Colonic mucosa (tissue), 4 donors: ENCODE measurements at places on chromosomes 6 and 20.

DNA sequence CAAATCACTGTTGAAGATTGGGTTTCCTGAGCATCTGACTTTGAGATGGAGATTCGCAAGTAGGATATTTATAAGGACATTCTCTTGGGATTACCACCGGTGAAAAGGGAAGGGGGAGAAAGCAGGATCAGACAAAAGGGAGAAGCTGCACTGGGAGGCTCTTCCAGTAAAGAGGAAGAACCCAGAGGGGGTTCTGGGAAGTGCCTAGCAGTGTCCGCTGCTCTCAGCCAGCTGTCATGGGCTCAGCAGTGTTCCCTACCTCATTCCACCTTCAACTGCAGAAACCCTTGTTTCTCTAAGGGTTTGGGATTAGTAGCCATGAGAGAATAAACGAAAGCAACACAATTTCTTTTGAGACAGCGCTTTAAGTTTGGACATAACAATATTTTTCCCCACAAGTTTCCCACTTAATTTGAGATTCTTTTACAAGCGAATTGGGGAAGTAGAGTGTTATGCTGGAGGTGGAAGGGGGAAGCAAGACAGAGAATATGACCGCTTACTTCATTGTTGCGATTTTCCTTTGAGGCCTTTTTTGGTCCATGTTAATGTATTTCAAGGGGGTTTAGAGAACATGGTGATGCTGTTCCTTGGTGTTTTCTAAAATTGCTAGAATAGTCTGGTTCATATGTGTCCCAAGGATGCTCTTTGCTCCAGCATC is 154.5 kb upstream of the SCGN start:
- no peaks in the 10 kb centered on the region for H3K4me1 ChIP-seq
- H3K4me3 ChIP-seq: no peak overlapping the region
- H3K36me3 ChIP-seq: no peaks in the 10 kb centered on the region
- no peaks in the 10 kb centered on the region for H3K27me3 ChIP-seq

GRCh38 chr20:32285621-32286371 is 8.3 kb downstream of the KIF3B start:
- no peaks in the 10 kb centered on the region for H3K27me3 ChIP-seq
- DNase-seq: peak; percentile 57
- peaks cover 17% of the 10 kb centered on the region for H3K4me1 ChIP-seq

DNA sequence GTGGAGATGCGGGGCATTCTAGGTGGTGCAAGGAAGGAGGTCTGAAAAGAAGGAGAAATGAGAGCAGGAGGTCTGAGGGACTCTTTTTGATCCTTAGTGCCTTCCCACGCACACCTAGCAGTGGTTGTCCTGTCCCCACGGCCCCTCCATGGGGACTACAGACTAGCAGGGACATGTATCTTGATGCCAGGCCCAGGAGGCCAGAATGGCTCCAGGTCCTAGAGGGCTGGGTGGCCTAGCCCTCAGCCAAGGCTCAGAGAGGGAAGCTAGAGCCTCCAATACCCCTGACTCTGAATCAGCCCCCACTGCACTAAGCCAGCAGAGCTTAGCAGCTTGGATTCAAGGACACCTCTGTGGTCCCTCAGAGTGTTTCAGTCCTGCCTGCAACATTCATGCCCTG is 16.7 kb upstream of the BLCAP start:
- H3K4me3 ChIP-seq: no peak overlapping the region
- no peaks in the 10 kb centered on the region for H3K27me3 ChIP-seq
- H3K4me1 ChIP-seq: peaks cover 5% of the 10 kb centered on the region
- H3K36me3 ChIP-seq: no peaks in the 10 kb centered on the region
- no peak for DNase-seq
- no peak overlapping the region for H3K27ac ChIP-seq

DNA sequence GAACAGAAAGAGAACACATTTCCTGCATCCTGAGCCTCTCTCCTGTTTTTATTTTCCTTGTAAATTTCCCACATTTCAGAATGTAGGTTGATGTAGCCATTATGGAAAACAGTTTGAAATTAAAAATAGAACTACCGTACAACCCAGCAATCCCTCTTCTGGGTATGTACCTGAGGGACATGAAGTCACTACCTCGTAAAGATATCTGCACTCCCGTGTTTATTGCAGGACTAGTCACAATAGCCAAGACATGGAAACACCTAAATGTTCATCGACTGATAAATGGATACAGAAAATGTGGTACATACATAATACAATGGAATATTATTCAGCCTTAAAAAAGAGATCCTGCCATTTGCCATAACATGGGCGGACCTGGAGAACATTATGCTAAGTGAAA is 72.0 kb upstream of the JAG1 start:
- H3K36me3 ChIP-seq: no peaks in the 10 kb centered on the region
- H3K27me3 ChIP-seq: no peaks in the 10 kb centered on the region
- H3K4me1 ChIP-seq: peaks cover 3% of the 10 kb centered on the region
- H3K27ac ChIP-seq: peak overlapping the region; percentile 90

GRCh38 chr6:53382421-53382820 is 33.7 kb upstream of the ELOVL5 start:
- no peak overlapping the region for H3K4me3 ChIP-seq
- no peaks in the 10 kb centered on the region for H3K4me1 ChIP-seq
- H3K27ac ChIP-seq: no peak overlapping the region
- DNase-seq: no peak
- H3K36me3 ChIP-seq: no peaks in the 10 kb centered on the region
- H3K27me3 ChIP-seq: no peaks in the 10 kb centered on the region

GRCh38 chr6:105569706-105570105 is 166.8 kb upstream of the PREP start:
- H3K27ac ChIP-seq: no peak overlapping the region
- no peaks in the 10 kb centered on the region for H3K27me3 ChIP-seq
- no peak overlapping the region for H3K4me3 ChIP-seq
- no peak for DNase-seq
- H3K36me3 ChIP-seq: no peaks in the 10 kb centered on the region

DNA sequence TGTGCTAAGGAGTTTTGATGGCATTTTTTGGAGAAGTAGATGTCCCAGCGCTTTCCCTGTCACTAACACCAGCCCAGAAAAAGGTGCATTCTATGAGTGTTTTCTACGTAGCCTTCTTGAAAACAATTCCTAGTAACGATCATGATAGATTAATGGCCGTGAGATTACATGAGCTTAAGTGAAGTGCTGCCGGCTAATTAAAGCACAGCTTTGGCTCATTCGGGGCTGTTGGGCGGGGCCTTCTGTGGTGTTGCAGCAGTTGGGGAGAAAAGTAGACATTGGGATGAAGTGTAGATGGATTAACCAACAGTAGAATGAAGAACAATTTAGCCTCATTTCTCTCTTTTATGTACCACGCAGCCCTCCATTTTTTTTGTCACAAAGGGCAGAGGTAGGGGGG is 20.8 kb upstream of the TRAF3IP2 start:
- no peaks in the 10 kb centered on the region for H3K27me3 ChIP-seq
- no peaks in the 10 kb centered on the region for H3K36me3 ChIP-seq
- no peak overlapping the region for H3K4me3 ChIP-seq
- no peak for DNase-seq

GRCh38 chr20:6142348-6142993 is 19.6 kb upstream of the FERMT1 start:
- no peaks in the 10 kb centered on the region for H3K27me3 ChIP-seq
- H3K4me1 ChIP-seq: no peaks in the 10 kb centered on the region
- no peaks in the 10 kb centered on the region for H3K36me3 ChIP-seq
- no peak overlapping the region for H3K27ac ChIP-seq

GRCh38 chr6:100768816-100769351 is 112.2 kb downstream of the ASCC3 start:
- no peaks in the 10 kb centered on the region for H3K36me3 ChIP-seq
- H3K27me3 ChIP-seq: no peaks in the 10 kb centered on the region
- H3K4me1 ChIP-seq: no peaks in the 10 kb centered on the region
- no peak overlapping the region for H3K4me3 ChIP-seq

DNA sequence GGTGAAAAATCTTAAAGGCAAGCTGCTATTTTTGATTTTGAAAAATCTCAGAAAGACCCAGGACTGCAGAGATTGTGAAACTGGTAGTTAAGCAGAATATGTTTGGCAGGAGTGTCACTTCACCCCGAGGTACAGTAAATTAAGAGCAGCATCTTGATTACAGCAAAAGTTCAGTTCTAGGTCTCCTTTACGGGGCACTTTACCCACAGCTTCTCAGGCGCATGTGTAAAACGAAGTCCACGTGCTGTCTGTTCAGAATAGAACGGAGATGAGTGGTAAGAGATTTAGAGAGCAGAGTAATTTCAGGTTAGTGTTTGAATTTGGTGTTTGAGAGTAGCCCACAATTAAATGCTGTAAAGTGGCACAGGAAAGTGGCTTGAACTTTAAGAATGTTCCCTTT is 84.0 kb downstream of the FARS2 start:
- H3K27ac ChIP-seq: no peak overlapping the region
- no peaks in the 10 kb centered on the region for H3K4me1 ChIP-seq
- H3K36me3 ChIP-seq: no peaks in the 10 kb centered on the region
- no peak for DNase-seq
- H3K4me3 ChIP-seq: no peak overlapping the region

DNA sequence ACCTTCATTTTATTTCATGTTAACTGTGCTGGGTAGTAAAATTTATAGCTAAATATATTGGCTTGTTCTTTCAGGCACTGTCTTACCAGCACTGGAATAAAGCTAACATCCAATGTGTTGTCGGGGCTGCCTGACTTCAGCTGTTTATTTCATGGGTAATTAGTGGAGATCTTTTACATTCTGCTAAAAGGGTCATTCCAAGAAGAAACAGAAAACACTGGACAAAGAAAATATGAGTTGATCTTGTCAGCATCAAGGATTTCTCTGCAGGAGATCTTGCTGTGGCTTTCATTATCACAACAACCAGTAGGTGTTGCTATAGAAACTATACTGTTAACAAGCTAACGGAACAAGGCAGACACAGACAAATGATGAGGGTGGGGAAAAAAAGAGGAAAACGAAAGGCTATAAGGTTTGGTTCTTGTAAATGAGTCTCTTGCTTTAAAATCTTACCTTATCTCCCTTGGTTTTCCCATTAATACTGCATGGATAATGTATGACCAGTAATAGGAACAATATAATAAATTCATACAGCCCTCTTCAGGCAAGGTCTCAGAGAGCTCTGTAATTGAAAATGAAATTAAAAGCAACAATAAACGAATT is 206.8 kb downstream of the SIM1 start:
- no peak overlapping the region for H3K4me3 ChIP-seq
- no peak overlapping the region for H3K27ac ChIP-seq
- DNase-seq: no peak
- no peaks in the 10 kb centered on the region for H3K27me3 ChIP-seq
- no peaks in the 10 kb centered on the region for H3K4me1 ChIP-seq

GRCh38 chr6:150549007-150549406 is 50.7 kb upstream of the PLEKHG1 start:
- H3K27me3 ChIP-seq: no peaks in the 10 kb centered on the region
- no peak overlapping the region for H3K27ac ChIP-seq
- DNase-seq: no peak
- H3K36me3 ChIP-seq: no peaks in the 10 kb centered on the region

DNA sequence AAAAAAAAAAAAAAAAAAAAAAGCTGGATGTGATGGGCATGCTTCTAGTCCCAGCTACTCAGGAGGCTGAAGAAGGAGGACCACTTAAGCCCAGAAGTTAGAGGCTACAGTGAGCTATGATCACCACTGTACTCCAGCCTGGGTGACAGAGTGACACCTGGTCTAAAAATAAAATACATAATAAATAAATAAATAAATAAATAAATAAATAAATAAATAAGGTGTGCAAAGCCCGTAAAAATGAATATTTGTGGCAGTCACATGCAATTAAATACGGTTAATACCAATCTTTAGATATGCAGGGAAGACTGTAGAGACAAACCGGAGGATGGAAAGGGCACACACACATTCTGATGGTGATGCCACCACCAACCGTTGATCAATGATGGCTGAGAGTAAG is 26.2 kb downstream of the IL22RA2 start:
- DNase-seq: no peak
- no peaks in the 10 kb centered on the region for H3K4me1 ChIP-seq
- no peak overlapping the region for H3K27ac ChIP-seq
- no peaks in the 10 kb centered on the region for H3K27me3 ChIP-seq

GRCh38 chr6:52373151-52373690 is 11.3 kb downstream of the PAQR8 start:
- H3K4me3 ChIP-seq: no peak overlapping the region
- no peaks in the 10 kb centered on the region for H3K27me3 ChIP-seq
- no peak for DNase-seq
- H3K4me1 ChIP-seq: peaks cover 7% of the 10 kb centered on the region
- H3K36me3 ChIP-seq: no peaks in the 10 kb centered on the region

DNA sequence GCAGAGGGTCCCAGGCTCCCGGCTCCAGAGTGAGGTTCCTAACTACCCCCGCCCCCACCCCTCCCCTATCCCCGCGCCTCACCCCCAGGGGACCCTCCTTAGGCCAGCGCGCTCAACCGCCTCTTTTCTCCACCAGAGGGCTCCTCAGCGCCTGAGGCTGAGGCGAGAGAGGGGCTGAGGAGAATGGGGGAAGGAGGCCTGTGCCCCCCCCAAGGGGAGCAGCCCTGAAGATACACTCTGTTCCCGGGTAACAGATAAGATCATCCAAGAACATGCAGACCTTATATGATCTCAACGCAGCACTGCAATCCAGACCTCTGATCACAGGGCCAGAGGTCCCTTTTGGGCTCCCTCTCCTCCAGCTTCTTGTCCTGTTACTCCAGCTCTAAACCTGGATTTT is 43.3 kb upstream of the MRPS10 start:
- no peaks in the 10 kb centered on the region for H3K4me1 ChIP-seq
- H3K36me3 ChIP-seq: no peaks in the 10 kb centered on the region
- no peaks in the 10 kb centered on the region for H3K27me3 ChIP-seq
- DNase-seq: no peak
- no peak overlapping the region for H3K4me3 ChIP-seq

DNA sequence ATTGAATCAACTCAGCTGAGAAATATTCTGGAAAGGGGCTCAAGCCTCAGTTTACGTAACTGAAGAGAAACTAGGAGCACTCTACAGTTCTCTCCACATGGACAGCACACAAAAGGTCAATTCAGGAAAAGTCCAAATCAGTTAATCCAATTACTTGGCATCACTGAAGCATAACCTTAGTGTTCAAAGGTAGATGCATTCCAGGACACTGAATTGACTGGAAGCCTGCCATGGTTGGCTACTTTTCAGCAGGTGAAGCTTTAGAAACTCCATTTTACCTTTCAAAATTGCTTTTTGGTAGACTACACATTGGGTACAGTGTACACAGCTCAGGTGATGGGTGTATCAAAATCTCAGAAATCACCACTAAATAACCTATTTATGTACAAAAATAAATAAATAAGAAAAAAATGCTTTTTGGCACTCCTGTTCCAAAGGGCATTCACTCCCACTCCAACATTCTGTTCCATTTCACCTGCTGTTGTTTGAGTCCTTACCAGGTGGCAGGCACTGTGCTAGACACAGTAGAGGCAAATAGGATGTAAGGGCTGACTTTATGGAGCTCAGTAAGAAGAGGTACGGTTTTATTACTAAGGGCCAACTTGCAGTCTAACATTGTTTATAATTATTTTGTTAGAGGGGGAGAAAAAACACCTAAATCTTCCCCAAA is 153.4 kb downstream of the FAXC start:
- no peaks in the 10 kb centered on the region for H3K4me1 ChIP-seq
- H3K27ac ChIP-seq: no peak overlapping the region
- DNase-seq: no peak
- no peaks in the 10 kb centered on the region for H3K27me3 ChIP-seq
- H3K36me3 ChIP-seq: no peaks in the 10 kb centered on the region

- H3K36me3 ChIP-seq: no peaks in the 10 kb centered on the region
- H3K4me3 ChIP-seq: no peak overlapping the region
- H3K4me1 ChIP-seq: peaks cover 4% of the 10 kb centered on the region
- H3K27ac ChIP-seq: no peak overlapping the region
Observed at GRCh38 chr20:32631933-32632460, 41.7 kb downstream of the C20orf203 start.

- H3K27me3 ChIP-seq: no peaks in the 10 kb centered on the region
- no peaks in the 10 kb centered on the region for H3K36me3 ChIP-seq
- H3K4me3 ChIP-seq: no peak overlapping the region
- H3K27ac ChIP-seq: no peak overlapping the region
- H3K4me1 ChIP-seq: no peaks in the 10 kb centered on the region
Observed at GRCh38 chr6:156660389-156660788, 116.8 kb upstream of the ARID1B start.
